ENCODE measurements at places on chromosomes 12 and 14.

DNA sequence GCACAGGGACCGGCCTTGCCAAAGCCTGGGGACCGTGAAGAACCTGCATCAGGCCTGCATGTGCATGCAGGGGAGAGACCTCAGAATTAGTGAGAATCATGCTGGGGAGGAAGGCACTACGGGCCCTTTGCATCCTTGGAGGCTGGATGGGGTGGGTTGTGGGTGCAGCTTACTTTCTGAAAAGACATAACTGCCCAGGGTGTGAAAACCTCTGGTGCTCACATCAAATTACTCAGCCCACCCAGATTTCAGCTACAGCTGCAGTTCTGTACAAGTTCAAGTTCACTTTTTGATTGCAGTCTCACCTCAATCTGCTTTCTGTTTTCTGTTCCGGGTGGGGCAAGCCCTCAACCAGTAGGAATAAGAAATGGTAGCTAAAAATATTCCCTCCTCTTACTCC lies 130.6 kb downstream of the SLC15A4 start:
- no peak for DNase-seq

GRCh38 chr12:1716911-1717310 lies 26.0 kb downstream of the ADIPOR2 start:
- DNase-seq, result no peak

- no peak for DNase-seq
Observed at GRCh38 chr14:66482873-66483272, 3.3 kb upstream of the CCDC196 start.

GRCh38 chr14:38735005-38735404 lies 368.0 kb downstream of the SEC23A start:
- no peak for DNase-seq

DNA sequence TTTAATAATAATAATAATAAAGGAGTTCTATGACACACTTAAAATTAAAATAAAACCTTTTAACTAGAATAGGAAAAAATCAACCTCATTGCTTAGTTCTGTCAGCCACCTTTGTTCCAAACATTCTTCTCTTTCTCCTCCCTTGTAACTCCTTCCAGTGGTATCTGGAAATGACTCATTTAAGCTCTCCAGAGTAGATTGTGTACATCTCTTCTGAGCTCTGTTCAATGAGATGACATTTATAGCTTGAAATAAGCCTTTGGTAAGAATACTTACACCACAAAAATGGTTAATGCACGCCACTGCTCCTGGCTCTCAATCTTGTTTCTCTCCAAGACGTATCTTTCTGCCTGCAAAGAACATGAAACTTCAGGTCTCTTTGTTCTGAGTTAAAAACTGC lies 70.3 kb downstream of the STAB2 start:
- DNase-seq, result no peak

- DNase-seq, result no peak
Observed at GRCh38 chr14:83568141-83568540, 1961.8 kb upstream of the FLRT2 start.

DNA sequence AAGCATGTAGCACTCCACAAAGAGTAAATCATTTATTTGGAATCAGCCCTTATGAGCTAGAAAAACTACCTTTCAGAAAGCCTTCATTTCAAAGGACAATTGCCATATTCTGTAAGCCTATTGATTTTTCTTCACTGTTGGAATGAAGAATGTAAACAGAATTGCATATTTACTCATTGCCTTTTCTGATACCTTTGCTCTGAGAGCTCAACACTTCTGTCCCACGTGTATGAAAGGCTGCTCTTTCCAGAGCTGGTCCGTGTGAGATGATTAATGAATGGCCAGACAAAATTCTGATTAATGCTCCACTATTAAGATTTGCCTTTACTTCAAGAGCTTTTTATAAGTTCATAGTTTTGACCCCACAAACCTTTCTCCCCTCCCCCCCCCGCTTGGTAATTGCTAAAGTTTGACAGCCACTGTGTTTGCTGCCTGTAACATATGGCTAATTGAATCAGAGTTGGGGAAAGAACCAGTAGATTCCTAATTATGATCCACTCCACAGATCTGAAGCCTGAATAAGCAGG lies 63.0 kb upstream of the PLEKHA5 start:
- DNase-seq, result no peak

DNA sequence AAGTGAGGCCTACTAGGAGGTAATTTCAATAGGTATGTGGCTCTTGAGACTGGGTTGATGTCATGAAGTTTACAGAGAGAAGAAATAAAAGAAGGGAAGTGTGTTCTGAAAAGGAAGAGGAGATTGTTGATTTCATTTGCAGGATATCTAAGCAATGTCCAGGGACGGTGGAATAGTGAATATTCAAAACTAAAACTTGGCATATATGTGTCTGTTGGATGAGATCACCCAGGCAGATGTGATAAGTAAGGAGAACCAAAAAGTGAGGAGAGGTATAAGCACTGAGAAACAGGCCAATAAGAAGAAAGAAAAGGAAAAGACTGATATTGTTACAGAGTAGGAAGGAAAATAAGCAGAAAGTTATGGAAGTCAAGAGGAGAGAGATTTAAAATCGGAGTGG lies 255.6 kb downstream of the PDZRN4 start:
- DNase-seq, result no peak

GRCh38 chr12:49334226-49334625 lies 2.8 kb downstream of the C1QL4 start:
- no peak for DNase-seq

GRCh38 chr12:123912415-123913380 lies 59.9 kb downstream of the CCDC92 start:
- no peak for DNase-seq

DNA sequence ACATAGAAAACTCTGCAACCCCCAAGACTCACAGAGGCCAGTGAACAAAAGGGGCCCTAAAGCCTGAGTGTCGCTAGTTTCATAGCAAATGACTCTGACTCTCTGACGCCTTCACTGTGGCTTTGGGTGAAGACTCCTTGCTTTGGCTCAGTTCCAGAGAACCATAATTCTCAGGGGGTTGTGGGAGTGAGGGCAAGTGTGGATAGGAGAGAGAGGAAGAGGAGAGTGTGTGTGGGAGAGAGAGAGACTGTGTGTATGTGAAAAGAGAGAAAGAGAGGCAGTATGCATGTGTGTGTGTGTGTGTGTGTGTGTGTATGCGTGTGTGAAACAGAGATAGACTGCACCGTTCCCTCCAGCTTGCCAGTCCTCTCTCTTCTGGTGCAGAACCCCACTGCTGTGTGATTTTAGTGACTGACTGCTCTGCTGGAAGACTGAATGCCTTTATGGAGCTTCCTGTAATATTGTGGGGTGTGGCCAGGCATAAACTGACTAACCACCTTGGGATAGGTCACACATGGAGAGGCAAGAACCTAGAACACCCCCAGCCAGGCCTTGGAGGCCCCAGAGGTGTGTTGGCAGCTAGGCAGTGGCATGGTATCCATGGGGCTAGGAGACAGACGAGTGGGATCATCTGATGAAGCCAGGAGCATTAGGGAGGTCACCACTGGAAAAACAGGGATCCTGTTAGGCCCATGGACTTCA lies 45.9 kb upstream of the STXBP6 start:
- DNase-seq, result no peak

GRCh38 chr12:76244300-76244699 lies 103.9 kb downstream of the BBS10 start:
- DNase-seq, result no peak

DNA sequence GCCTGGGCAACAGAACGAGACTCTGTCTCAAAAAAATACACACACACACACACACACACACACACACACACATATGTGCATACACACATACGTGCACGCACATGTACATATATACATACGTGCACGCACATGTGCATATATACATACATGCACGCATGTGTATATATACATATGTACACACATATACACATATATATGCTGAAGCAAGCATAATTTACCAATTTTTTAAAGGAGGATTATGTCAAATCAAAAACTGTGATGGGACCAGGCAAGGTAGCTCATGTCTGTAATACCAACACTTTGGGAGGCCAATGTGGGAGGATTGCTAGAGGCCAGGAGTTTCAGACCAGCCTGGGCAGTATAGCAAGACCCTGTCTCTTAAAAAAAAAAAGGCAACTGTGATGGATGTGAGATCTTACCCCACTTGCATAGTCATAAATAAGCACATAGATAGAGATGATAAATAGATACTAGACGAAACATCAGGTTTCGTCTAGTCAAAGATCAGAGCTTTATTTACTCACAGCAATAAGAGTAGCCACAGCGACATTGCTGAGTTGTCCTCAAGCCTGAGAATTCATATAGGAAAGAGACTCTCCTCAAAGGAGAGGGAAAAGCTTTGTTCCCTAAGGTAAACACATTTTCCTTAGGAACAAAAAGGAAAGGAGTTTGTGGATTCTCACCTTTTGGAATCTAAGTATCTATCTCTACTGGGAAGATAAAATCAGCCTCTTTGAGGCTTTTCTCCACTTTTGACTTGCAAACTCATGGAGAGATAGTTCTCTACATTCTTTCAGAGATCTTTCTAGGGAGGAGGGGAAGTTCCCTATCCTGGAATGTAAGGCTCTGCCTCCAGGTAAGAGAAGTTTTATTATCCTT lies 74.7 kb upstream of the AMN1 start:
- no peak for DNase-seq

- no peak for DNase-seq
Observed at GRCh38 chr12:113397497-113398197, 6.0 kb downstream of the SDS start.

- no peak for DNase-seq
Observed at GRCh38 chr12:68972595-68972994, 39.6 kb upstream of the CPM start.

DNA sequence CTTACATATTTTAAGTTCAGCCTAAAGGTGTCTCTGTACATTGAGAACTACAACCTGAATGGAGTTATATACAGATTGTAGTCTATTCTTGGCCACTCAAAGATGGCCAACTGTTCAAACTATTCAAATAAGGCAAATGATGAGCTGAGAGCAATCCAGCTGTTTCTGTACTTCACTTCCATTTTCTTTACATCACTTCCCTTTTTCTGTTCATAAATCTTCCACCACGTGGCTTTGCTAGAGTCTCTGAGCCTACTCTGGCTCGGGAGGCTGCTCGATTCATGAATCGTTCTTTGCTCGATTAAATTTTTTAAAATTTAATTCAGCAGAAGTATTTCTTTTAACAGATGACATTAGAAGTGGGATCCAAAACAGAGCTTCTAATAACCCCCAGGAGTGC lies 879.7 kb downstream of the GALC start:
- no peak for DNase-seq

DNA sequence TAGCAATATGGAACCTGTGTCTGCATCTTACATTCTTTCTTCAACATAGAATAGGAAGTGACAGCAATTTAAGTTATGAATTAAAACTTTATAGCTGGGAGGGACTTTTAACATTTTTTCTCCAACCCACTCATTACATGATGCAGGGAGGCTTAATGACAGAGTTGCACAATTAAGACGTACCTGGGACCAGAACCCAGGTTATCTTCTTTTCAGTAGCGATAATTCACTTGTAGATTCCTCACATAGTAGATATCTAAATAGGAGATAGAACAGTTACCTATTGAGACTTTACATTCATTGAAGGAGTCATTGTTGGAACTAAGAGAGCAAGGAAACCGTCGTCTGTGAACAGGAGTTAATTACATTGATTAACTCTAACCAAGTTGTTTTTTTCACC lies 5.1 kb downstream of the SRGAP1 start:
- no peak for DNase-seq

DNA sequence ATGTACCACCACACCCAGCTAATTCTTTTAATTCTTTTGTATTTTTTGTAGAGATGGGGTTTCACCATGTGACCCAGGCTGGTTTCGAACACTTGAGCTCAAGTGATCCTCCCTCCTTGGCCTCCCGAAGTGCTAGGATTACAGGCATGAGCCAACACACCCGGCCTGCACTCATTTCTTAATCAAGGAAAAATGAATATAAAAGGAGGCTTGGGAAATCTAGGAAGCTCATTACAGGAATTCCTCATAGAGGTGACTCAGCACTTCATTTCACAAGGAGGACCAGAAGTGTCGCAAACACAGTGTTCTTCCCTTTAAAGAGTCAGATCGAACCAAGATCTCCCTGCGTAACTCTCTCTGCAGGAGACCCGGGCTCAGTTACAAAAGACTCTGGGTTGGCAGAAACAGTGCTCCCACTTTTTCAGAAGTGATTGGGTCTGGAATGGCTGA lies 30.3 kb downstream of the NFKBIA start:
- DNase-seq, result no peak

- no peak for DNase-seq
Observed at GRCh38 chr12:111166779-111167540, 201.9 kb downstream of the PHETA1 start.

GRCh38 chr12:66541426-66541825 lies 137.4 kb downstream of the GRIP1 start:
- DNase-seq, result no peak

DNA sequence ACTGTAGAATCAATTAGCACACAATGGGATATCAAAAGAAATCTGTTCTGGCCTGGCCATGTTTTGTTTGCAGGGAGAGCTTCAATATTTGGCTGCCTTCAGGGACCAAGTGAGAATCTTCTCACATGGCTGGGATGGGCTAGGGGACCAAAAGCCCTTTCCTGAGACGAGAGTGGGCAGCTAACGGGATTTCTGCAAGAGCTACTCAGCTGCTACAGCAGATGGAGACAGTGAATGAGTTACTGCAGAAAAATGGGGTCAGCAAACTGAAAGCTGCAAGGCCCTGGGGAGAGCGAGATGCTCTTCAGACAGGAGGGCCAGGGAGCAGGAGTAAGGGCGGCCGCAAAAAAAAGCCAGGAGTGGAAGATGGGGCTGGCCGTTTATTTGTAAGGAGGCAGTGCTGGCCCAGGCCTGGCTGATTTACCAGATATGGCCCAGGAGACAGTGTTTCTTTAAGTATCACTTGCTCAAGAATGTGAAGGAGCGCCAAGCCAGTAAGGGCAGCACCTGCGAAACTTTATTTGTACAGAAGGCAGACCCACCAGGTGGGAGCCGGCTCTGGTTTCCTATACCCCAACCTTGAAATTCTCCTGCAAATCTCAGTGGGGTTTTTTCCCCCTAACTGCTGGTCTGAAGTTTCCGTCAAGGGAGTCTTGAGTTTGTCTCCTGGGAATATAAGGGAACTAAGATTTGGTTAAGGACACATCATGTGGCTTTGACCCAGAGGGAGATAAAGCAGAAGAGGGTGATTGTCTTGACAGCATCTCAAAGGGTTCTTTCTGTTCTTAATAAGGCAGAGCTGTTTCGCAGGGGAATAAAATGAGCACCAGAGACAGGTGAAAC lies 57.8 kb downstream of the SSH1 start:
- DNase-seq, result no peak

- no peak for DNase-seq
Observed at GRCh38 chr14:32940711-32941667, 2.3 kb downstream of the NPAS3 start.

DNA sequence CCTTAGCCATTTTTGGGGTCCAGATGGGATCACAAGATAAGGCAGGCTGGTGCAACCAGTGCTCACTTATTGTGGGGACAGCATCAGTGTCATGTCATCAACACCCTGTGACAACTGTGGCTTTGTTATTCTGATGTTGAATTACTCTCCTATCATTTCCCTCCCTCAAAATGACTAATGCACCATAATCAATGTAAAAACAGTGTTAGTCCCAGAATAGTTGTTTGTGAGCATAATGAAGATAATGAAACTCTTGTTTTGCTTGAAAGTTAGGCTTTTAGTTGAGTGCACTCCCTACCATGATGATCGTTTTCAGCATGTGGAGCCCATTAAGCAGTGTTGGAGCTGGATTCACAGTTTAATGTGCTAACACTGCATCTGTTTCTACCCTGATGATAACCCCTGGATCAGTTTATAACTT lies 151.4 kb downstream of the TMTC2 start:
- no peak for DNase-seq

GRCh38 chr12:19639781-19640415 lies 200.6 kb downstream of the AEBP2 start:
- no peak for DNase-seq
